ENCODE measurements at places on chromosomes 12 and 14. TPM values are rescaled to one million over a fixed set of nuclear protein-coding genes. Genes with fewer than 3 reads are reported as not detected.

- DNase-seq = no peak
Observed at GRCh38 chr14:55249423-55249822, 21.8 kb upstream of the FBXO34 start.

Gene EP400
- 30.1 TPM for total RNA-seq

Gene PRPF40B
- total RNA-seq = 22.8 TPM

DNA sequence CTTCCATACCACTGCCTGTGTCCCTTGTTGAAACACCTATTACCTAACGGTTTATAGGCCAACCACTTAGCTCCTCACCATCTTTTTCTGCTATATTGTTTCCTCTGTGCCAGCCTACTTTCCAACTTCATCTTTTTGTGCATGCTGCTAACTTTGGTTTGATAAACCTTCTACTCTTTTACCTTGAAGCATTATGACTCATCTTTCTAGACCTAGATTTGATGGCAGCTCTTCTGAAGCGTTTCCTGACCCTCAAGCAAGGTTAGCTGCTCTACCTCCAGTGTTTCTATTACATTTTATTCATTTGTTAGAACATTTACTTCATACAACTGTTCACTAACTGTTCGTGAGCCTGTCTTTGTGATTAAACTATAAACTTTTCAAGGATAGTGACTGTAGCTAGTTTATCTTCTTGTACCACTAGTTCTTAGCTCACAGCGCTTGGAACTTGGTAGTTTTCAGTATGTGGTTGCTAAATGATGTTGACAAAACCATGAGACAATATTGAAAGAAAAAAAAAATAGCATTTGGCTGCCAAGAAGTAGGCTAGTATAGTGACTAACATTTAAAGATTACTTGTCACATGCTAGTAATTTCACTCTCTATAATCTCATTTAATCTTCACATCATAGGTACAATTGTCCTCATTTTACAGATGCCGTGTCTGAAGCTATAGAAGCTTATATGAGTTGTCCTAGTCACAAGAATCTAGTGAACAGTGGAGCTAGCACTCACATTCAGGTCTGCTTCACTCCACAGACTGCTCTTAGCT, 79.5 kb downstream of the APAF1 start:
- no peak for DNase-seq

GRCh38 chr14:38592764-38593442, 337.0 kb upstream of the CLEC14A start:
- DNase-seq = no peak

Gene CISTR
- not detected for total RNA-seq

- no peak for DNase-seq
Observed at GRCh38 chr12:117284140-117284539, 77.3 kb downstream of the NOS1 start.
